GM04503 (cell line): ENCODE measurements at places on chromosomes 5 and 9.
A peak's percentile ranks its signal among the peaks of the same experiment; 100 is the strongest.

- DNase-seq = no peak
Measured at GRCh38 chr5:177427919-177428573, 1.6 kb downstream of the GRK6 start.

DNA sequence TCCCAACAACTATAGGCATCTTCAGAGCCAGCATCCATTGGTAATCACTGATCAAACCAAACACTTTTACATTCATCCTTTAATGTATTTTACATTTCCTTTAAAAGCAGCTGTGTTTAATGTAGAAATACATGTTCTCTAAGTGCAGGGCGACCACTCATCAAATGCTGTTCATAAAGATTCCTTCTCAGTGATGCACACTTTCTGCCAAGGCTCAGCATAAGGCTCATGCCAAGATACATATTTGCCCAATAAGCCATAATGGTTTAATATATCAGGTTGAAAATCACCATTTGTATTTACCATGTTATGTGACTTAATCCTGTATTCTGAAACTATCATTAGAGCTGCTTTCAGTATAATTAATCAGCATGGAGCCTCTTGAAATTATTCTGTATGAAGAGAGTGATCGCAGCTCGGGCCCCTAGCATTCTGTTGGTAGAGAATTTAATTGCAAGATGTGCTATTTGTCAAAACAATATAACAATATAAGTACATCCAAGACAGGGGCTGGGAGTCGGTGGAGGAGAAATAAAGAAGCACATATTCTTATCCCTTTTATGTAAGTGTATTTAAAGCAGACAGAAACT, 267.5 kb downstream of the EBF1 start:
- no peak for DNase-seq

DNA sequence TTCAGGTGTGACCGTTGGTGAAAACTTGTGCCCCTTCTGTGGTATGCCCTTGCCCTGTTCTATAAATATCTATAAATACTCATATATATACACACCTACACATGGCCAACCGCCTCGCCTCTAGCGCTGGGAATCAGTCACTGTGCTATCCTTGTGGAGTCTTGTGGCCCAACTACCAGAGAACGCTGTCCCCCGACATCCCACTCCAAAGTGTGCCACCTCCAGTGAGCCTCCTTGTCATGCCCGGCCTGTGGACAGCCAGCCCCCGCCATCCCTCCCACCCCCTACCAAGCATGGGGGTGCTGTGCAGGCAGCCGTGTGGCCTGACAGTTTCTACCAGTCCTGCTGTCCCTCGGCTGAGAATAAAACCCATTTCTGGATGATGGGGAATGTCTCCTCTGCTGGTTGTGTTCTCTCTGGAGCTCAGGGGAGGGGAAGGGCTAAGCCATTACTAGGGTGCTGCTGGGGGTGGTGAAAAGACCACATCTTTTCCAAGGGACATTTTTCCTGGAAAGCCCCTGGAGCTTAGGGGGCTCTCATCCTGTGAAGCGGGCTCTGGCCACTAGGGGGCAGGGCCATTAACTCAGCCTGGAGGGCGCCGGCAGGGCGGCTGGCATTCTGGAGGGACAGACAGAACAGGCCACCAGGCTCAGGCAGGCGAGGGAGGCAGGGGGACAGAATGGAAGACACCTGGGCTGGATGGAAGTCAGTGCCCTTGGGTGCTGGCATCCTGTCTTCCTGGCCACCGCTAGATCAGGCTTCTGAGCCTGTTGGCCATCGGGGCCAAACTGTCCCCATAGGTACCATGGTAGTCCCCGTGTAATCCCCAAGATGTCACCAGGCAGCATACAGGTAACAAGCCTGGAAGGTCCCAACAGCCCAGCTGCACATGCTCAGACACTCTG, 20.7 kb downstream of the GOLGA2 start:
- no peak for DNase-seq

DNA sequence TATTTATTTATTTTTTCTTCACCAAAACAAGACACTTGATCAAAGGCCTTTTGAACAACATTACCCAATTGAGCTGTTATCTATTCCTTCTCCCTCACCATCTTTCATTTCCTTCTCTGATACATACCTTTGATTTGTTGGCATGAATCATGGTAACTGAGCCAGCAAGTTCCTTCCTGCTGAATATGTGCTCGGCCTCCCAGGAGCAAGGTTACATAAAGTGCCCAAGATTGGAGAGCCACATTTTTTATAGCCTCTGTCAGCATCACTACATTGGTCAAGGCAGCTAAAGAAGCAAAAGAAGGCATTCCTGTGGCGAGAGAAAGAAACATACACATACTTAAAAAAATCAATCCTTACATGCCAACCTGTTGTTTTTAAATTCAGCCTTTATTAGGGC, 369.6 kb downstream of the CYLC2 start:
- peak; percentile 3 for DNase-seq

- DNase-seq = no peak
Measured at GRCh38 chr5:97501965-97502305, 318.9 kb upstream of the RIOK2 start.

DNA sequence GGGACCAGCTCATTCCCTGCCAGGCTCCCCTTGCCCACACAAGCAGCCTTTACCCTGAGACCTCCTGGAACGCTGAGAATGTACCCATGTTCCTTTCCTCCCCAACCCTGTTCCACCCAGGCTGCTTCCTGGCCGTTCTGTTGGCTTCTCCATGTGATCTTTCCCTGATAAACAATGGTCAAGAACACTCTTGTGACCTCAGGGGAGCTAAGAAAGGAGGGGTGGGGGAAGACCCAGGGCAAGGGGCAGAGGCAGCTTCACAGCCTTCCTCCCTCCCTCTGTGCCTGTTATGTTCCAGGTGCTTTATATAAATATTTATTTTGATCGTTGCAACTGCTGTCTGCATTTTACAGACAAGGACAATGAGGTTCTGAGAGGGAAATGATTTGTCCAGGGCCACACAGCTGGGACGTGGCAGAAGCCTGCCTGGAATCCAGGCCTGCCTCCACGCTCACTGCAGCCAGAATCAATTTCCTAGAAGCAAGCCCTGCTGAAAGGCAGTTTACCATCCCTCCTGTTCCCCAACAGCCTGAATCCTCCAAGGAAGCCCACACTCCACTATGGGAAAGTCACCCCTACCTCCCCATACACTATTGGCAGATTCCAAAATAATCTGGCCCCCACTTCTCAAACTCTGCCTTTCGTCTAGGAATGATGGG, 3.9 kb downstream of the SHROOM1 start:
- DNase-seq = no peak

- DNase-seq = no peak
Measured at GRCh38 chr5:139810341-139811273, 15.0 kb downstream of the PSD2 start.

DNA sequence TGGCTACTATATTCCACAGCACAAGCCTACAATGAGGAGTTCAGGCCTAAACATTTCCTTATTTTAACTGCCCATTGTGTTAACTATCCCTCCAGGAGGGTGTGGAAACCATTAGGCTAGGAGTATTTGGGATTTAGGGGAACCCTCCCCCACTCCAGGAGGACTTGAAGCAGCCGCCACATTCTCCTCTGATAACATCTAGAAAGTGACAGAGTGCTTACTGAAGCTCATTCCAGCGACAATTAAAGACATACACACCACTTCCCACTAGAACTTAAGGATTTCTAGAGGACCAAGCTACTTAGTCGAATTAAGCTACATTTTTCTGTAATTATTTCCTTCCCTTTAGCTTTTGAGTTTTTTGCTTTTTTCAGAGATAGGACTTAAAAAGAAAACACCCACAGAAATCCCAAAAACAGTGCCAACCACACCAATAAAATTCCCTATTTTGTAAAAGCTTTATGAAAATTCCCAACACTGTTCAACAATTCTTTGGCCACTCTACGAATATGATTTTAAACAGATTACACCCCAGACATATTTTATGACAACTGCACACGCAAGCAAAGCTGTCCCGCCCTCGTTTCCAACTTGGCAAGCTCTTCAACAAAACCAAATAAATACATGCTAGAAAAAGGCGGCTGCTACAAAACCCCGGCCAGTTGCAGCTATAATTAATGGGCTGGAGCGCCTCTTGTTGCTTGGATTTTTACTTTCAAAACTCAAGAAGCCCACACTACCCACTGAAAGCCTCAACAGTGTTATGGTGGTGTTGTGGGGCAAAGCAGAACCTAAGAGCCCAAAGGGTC, 4.5 kb downstream of the ROR2 start:
- DNase-seq = no peak

- DNase-seq = no peak
Measured at GRCh38 chr5:11477786-11478185, 426.5 kb downstream of the CTNND2 start.

- DNase-seq = no peak
Measured at GRCh38 chr5:82595113-82595512, 317.0 kb upstream of the RPS23 start.

DNA sequence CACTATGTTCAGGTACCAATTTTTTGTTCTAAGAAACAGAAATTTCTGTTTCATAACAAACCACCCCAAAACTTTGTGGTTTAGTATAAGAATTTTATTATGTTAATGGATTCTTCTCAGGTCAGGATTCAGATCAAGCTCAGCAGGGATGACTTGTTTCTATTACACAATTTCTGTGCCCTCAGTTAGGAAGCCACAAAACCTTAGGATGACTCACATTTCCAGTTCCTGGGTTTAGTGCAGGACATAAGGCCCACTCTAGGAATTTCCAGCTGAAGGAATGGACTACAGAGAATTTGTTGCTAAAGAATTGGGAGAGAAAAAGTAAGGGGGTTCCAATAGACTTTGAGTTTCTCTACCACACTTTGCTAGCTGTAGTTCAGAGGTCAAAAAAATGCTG, 629.3 kb downstream of the ANXA1 start:
- DNase-seq = peak; percentile 20

DNA sequence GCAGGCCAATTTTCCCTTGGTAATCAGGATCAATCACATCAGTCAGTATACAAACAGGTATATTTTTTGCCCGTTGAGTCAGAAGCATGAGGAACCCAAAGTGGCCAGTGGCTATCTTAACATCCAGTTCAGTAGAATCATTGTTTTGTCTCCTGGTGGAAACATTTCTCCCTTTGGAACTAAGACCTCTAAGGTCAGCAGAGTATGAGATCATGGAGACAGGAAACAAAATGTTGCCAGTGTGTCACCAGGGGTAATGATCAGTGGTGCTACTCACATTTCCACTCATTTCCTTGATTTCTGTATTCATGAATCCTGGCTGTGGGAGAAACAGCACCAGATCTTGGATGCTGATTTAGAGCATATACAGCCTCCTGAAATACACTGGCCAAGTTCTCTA, 553.0 kb downstream of the CSNK1G3 start:
- DNase-seq = no peak

DNA sequence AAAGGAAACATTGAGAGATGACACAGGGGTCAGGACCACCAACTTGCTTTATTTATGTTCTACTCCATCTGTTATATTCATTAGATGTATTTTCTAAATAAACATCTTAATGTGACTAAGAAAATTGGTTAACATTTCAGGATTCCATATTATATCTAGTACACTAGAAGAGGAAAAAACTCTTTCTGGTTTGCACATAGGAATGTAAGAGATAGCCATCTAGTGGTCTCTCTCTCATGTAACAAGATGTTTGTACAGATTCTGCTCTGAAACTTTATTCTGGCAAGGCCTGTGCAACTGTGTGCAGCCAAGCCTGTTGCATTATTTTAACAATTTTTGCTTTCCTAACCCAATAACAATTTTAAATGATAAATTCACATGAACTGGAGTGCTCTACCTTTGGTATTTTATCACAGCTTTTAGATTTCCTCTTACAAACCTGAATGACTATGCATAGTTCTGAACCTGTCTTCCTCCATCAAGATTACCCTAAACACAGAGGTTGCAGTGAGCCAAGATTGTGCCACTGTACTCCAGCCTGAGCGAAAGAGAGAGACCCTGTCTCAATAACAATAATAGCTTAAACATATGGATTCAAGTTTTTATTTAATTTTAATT, 148.2 kb downstream of the GIN1 start:
- peak; percentile 18 for DNase-seq

- DNase-seq = peak; percentile 57
Measured at GRCh38 chr5:15621094-15621493, 121.1 kb downstream of the FBXL7 start.

- DNase-seq = no peak
Measured at GRCh38 chr5:129917224-129917623, 13.0 kb downstream of the CHSY3 start.

- DNase-seq = peak; percentile 60
Measured at GRCh38 chr9:21789541-21790037, 12.8 kb upstream of the MTAP start.

- no peak for DNase-seq
Measured at GRCh38 chr9:124595743-124596142, 88.5 kb upstream of the NR5A1 start.

GRCh38 chr5:43202380-43202779, 10.4 kb downstream of the NIM1K start:
- no peak for DNase-seq

DNA sequence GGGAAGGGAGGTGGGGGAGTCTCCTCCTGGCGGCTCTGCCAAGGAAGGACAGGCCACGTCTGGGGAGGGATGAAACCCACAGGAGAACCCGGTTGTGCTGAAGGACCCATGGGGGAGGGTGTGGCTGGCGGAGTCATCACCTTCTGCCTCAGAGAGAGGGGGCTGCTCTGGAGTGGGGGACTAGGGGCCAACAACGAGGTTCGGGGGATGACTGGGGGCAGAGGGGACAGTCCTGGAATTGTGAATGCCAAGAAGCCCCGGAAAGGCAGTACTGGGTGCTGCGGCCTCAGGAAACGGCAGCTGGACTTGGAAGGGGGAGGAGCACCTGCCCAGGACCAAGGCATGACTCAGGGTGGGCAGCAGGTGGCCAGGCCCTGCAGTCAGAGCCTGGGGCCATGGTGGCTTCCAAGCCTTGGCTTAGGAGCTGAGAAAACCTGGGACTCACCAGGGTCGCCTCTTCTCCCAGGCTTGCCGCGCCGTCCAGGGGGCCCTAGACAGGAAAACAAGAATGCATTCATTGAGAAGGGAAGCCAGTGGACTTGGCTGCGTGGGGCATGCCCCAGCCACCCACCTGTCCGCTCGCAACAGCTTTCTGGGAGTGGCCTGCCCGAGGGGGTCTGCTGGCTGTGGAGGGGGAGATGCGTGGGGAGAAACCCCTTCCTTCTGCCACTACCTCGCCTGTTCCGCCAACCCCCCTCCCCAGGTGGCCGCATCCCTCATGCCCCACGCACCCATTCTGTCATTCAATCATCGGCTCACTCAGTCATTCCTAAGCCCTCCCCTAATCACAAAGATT, 74.0 kb upstream of the PHYKPL start:
- no peak for DNase-seq

GRCh38 chr9:105091004-105091640, 153.3 kb upstream of the SLC44A1 start:
- no peak for DNase-seq

- no peak for DNase-seq
Measured at GRCh38 chr9:101727612-101728524, 10.6 kb downstream of the GRIN3A start.

- no peak for DNase-seq
Measured at GRCh38 chr9:20781092-20781491, 97.0 kb downstream of the FOCAD start.
